ENCODE measurements at places on chromosomes 4 and X. TPM values are rescaled to one million over a fixed set of nuclear protein-coding genes. Genes with fewer than 3 reads are reported as not detected.

Gene HHIP
- total RNA-seq, result under 0.01 TPM

Gene PABPC1L2B
- not detected for total RNA-seq

GRCh38 chrX:110734894-110735541 is 60.6 kb downstream of the CHRDL1 start:
- peaks cover 53% of the 10 kb centered on the region for H3K27me3 ChIP-seq
- no peaks in the 10 kb centered on the region for H3K36me3 ChIP-seq
- no peak overlapping the region for H3K27ac ChIP-seq

DNA sequence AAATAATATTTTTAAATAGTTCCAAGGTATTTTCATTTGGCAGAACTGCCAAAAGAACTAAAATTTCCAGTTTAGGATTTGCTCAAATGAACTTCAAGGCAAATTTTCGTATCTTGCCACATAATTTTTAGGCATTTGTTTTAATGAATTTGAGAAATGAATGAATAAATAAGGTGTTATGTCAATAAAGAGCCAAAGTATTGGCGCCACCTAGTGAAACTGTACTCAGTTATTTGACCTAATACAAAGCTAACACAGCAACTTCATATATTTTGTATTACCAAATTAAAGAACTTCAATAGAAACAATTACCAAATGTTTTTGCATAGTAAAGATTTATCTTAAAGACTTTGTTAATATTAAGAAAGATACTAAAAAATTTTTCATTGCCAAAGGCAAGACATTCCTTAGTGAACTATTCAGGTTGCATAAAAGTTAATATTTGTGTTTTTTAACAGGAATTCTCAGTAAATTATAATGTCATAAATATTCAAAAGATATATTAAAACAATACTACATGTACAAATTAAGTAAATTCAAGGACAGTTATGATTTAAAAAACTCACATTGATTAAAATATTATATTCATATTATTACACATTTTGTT is 50.3 kb downstream of the STPG2 start:
- no peak for DNase-seq
- no peaks in the 10 kb centered on the region for H3K4me1 ChIP-seq
- H3K27me3 ChIP-seq, result no peaks in the 10 kb centered on the region

- DNase-seq, result no peak
- no peaks in the 10 kb centered on the region for H3K4me1 ChIP-seq
Observed at GRCh38 chrX:30570505-30570904, 7.1 kb downstream of the TASL start.

Measured in breast epithelium (tissue), 4 donors.